ENCODE measurements at places on chromosomes 3 and 15.

DNA sequence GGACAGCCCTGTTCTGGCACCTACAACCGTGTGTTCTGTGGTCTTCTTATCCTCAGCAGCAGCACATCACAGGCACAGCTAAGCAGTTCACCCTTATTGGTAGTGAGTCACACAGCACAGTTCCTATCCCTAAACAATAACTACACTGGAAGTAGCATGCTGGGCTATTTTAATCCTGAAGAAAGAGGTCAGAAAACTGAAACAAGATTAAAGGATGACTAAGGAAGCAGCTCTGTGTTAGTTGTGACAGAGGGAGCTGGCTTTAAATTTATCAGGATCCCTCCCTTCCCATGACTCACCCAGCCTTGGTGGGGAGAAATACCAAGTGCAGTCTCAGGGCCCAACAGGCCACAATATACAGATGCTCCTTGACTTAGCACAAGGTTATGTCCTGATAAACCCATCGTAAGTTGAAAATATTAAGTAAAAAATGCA, 144.3 kb downstream of the ERC2 start:
- no peak for DNase-seq

DNA sequence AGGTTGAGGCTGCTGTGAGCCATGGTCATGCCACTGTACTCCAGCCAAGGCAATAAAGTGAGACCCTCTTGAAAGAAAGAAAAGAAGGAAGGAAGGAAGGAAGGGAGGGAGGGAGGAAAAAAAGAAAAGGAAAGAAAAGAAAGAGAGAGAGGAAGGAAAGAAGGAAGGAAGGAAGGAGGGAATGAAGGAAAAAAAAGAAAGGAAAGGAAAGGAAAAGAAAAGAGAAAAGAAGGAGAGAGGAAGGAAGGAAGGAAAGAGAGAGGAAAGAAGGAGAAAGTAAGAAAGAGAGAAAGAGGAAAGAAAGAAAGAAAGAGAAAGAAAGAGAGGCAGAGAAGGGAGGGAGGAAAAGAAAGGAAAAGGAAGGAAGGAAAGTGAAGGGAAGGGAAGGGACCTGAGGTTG, 20.4 kb upstream of the ACTL6A start:
- DNase-seq, result no peak

- DNase-seq, result no peak
Measured at GRCh38 chr15:70278644-70279043, 180.9 kb upstream of the TLE3 start.

- DNase-seq, result no peak
Measured at GRCh38 chr3:38646062-38646461, 3.4 kb downstream of the SCN5A start.

Data from NCI-H524 treated with DMSO at 0.1 percent for 48 hours (cell line).